ENCODE measurements at places on chromosomes 4 and X. TPM values are rescaled to one million over a fixed set of nuclear protein-coding genes. Genes with fewer than 3 reads are reported as not detected.

Gene BEX1
- 37.9 TPM for total RNA-seq

Gene PAGE5
- 326 TPM for total RNA-seq

Gene ADRA2C
- 1.1 TPM for total RNA-seq

Gene TFDP3
- not detected for total RNA-seq

Gene DCAF8L2
- total RNA-seq, result 0.80 TPM

Gene NEIL3
- 14.5 TPM for total RNA-seq

Gene HSPA4L
- total RNA-seq, result 7.9 TPM

Gene CENPE
- total RNA-seq, result 38.3 TPM

Gene SRPK3
- 0.11 TPM for total RNA-seq

Gene WNK3
- total RNA-seq, result 3.6 TPM

Gene ZNF185
- total RNA-seq, result 4.0 TPM

Gene PAGE4
- not detected for total RNA-seq

All from Daoy (cell line).